Stimulated activated CD4-positive, alpha-beta T cell treated with anti-CD3 and anti-CD28 coated beads, Interleukin-1b, Interleukin-23, amount 100 ng/mL, for 48 hours (primary cell): ENCODE measurements at places on chromosomes 7 and 10.

DNA sequence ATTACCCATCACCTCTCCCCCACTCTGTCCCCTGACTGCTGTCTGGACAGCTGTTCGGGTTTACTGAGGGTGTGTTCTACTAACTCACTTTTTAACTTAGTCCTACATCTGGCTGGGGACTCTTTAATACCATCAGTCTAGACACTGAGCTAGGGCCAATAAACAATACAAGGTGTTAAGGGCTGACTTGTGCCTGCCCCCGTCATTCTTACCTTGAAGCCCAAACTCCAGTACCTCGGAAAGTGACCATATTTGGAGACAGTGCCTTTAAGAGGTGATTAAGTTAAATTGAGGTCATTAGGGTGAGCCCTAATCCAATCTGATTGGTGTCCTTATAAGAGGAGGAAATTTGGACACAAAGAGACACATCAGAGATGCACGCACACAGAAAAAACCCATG is 35.7 kb downstream of the STEAP1B start:
- no peak for DNase-seq

DNA sequence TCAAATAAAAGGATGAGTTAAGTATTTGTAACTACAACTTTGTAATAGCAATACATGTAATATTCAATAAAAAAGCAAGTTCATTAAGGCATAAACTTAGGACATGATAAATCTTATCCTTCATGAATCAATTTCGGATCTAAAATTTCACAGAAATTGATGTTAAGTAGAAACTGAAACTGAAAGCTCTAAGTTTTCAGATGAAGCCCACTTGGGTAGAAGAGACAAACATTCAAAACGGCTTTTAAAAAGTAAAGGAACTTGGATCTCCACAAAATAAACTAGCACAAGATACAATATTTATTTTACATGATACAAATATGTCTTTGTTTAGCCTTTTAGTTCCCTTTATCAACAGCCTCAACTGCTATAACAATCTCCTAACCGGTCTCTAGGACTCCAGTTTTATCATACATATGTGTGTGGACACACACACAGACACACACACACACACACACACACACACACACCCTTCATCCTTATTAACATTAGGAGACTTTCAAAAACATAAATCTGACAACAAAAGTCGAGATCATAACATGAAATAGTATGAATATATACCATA is 83.7 kb downstream of the USP6NL start:
- DNase-seq = no peak

GRCh38 chr7:74226633-74227032 is 16.8 kb downstream of the LAT2 start:
- DNase-seq = no peak

GRCh38 chr7:41930538-41931262 is 227.8 kb upstream of the INHBA start:
- DNase-seq = no peak

DNA sequence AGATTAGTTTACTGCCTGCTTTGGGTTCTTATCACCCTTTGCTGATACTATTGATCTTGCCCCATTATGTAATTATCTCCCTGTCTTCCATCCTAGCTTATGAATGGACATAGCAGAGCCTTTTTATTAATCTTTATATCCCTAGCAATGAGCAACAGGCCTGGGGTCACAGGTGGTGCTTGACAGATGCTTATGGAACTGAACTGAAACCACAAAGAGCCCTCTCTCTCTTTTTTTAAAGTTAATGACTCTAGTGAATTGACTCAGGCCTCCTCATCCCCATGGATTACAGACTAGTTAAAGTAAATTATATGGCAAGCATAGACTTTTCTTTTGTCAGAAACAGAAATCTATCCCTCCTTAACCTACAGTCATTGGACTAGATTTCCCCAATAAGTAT is 265.2 kb downstream of the PHTF2 start:
- DNase-seq = no peak

DNA sequence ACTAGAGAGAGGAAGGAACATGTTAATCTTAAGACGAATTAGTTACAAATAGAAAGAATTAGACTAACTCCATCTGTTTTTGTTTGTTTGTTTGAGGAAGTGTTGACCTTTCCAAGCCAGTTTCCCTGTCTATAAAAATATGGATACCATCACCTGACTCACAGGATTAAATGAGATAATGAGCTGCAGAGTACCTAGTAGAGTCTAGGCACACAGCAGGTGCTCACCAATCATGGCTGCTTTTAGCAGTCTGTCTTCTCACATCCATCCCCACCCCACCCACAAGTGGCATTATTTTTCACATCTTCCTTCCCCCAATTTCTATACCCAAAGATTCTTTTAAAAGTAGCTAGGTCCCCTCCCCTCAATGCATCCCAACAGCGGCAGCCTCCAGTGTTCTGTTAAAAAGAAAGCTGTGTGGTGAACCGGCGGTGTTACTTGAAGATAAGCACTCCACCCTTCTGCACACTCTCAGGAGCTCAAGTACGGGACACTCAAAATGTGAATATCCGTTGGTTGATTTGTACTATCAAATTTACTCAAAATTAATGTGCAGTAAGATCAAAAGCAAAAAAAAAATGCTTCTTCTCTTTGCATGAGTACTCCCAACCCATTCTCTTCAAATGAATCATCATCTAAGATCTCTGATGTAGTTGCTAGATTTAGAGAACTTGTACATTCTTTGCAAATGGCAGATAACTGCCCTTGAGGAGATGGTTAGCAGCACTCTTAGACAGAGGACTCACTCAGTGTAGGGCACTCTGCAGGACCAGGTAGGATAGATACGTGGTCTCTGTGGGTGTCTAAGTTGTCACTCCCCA is 145.4 kb upstream of the ASAH2 start:
- DNase-seq = peak; percentile 24
